ENCODE measurements at places on chromosomes 5 and 9.
A peak's percentile ranks its signal among the peaks of the same experiment; 100 is the strongest.

- peak; percentile 76 for DNase-seq
Observed at GRCh38 chr5:151825445-151825844, 53.7 kb downstream of the G3BP1 start.

DNA sequence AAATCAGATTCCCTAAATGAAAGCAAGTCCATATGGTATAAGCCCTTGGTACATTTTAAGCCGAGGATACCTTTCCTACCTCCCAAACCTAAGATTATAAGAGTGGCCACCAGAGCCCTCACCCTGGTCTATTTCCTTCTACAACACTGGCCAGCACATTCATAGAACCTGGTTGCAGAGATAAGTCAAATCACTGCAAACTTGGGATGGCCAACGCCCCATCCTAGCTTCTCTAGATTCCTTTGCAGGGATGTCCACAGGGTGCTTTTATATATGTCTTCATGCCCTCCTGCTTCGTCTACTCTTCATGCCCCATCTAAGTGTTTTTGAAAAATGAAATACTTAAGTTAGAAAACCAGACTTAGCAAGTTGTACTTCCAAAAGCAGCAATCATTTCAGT lies 41.8 kb downstream of the SH3RF2 start:
- no peak for DNase-seq

- DNase-seq = no peak
Observed at GRCh38 chr9:4380406-4380805, 80.5 kb upstream of the GLIS3 start.

DNA sequence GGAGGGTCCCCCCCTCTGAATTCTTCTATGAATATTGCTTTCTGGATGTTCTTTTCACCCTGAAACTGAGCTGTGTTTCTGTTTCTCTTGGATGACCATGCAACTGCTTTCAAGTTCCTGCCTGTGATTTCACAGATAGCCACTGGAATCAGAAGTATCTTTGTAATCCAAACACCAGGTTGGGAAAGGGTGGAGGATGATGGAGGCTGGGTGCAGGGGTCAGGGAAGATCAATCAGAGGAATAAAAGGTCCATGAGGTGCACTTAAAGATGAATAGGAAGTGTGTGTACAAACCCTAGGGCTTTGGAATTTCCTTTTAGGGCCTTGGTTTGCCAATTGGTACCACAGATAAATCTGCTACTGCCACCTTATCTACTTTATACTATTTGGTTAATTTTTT lies 68.2 kb upstream of the AGXT2 start:
- DNase-seq = no peak

DNA sequence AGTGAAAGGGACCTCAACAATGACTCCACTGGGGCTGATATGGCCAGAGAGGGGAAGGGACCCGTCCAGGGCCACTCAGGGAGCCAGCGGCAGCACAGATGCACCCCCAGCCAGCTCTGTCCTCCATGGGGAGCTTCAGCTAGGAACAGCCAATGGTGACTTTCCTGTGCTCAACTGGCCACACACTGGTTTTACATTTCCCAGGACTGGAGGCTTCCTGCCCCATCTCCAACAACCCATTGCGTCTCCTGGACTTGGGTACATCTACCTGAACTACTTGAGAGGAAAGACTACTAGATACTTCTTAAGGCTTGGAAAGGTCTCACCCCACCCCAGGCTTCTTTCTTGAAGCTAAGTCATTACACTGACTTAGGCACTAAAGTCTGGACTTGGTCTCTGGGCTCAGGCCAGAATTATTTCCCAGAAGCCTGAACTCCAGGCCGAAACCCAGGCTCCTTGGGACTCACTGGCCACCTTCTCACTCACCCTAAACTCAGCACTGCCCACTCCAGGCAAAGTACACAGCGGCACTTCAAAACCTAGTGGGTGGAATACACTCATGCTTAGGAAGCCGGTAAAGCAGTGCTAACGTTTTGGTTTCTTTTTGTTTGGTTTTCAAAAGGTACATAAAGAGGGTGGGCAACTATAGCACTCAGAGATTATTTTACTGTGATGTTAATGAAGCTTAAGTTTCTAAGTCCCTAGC lies 1.5 kb downstream of the IGFBPL1 start:
- DNase-seq = no peak

- DNase-seq = peak; percentile 83
Observed at GRCh38 chr5:175246242-175246888, 197.6 kb downstream of the DRD1 start.

DNA sequence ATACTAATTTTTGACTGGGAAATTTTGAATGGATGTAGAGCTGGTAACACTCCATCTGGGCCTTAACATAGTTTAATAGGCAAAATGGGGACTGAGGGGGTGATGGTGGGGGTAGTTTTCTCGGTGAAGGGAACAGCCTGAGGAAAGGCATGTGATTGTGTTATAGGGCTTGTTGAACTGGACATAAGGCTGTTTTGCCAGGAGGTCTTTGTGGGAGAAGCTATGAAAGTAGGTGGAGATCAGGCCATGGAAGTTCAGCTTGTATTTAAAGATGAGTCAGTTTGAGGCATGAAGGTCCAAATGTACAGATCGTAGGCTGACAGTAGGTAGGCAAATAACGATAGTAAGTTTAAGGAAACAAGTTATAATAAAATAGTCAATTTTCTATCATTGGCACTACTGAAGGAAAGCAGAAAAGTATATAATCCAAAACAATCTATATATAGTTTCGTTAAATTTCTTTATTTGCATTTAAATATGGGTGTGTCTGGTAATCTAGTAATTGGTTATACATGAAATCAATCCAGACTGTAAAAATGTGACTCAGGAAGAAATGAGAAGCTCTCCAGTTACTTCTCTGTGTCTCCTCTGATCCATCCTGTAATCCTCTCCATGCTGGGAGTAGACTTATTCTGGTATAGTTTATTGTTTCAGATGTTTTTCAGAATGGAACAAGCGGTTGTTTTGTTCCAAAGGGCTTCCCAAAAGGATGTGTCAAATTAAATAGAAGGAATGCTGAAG lies 2.8 kb downstream of the CSNK1G3 start:
- no peak for DNase-seq

DNA sequence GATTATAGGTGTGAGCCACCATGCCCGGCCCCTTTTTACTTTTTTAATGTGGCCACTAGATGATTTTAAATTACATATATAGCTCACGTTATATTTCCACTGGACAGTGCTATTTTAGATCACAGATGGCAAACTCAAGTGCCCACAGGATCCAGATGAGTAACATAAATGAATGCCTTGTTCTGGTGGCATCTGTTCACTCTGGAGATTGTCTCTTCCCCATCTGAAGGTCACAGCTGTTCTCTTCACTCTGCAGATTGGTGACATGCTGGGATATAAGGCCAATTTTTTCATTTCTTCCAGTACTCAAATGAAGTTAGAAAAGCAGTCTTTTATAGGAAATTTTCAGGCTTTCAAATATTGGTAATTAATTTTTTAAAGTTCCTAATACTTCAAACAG lies 160.1 kb downstream of the DOCK8 start:
- DNase-seq = no peak

DNA sequence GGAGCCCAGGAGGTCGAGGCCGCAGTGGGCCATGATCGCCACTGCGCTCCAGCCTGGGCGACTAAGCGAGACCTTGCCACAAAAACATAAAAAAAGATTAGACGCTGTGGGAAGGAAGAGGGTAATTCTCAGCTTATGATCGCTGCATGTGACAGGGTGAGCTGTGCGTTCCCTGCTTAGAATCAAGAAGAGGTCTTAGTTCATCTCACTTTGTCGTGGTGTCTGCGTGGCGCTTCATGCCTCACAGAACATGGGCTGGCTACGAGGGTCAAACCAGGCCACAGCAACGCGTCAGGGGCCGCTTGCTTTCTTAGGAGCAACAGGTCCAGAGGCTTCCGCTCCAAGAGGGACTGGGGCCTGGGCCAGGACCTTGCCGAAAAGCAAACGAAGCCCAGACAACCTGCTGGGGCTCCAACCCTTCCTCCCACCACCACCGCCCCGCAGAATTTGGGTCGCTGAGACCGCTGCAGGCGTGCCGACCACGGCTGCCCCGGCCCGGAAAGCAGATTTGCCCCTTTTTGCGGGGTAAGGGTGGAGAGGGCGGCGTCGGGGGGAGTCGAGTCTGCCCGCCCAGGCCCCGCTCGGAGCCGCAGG lies 10.0 kb upstream of the GRIN1 start:
- no peak for DNase-seq

GRCh38 chr5:135437796-135438560 lies 9.2 kb downstream of the DCANP1 start:
- peak; percentile 86 for DNase-seq

DNA sequence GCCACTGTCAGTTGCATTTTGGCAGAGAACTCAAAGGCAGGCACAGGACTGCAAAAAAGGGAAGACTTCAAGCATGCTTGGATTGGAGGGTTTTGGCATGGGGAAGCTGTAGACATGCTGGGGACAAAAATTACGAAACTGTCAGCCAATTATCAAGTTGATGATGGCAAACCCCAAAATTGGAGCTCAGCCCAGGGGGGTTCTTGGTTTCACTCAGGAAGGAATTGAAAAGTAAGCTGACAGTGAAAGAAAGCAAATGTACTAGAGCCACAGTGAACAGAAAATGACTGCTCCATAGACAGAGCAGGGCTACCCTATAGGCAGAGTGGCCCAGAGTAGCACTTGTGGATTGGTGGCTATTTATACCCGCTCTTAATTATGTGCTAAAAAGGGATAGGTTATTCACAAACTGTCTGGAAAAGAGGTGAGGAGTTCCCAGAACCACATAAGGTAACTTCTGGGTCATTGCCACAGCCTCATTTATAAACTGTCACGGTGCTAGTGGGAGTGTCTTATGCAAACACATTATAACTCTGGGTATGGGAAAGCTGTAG lies 14.6 kb upstream of the CFAP95 start:
- DNase-seq = no peak

DNA sequence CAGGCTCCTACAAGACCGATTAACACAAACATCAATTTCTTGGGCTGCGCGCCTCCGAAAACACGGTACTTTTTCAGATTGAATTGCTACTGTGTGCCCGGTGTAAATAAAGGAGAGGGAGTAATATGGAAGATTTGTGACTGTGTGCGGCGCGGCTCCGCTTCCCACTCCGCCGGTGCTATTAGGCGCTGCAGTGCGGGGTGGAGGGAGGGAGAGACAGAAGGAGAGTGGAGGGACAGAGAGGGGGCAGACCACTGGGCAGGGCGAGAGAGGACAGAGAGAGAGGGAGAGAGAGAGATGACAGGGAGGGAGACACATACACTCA lies 24.7 kb upstream of the RNU6ATAC start:
- DNase-seq = no peak

GRCh38 chr9:107744873-107745272 lies 255.3 kb upstream of the KLF4 start:
- DNase-seq = no peak

DNA sequence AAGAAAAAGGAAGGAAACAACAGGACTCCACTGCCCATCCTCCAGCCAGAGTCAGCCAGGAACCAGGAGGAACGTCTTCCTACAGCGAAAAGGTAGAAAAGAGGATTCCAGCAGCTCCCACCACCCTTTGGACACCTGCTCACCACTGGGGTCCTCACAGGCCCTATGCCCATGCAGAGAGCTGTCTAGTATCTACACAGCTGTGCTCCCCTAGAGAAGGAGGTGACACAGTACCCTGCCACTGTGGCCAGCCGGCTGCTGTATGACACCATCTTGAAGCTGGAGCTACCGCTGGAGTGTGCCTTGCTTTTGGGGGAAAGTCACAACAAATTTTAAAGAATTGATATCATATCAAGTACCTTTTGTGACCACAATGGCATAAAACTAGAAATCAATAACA lies 92.6 kb downstream of the GTF3C4 start:
- DNase-seq = no peak

DNA sequence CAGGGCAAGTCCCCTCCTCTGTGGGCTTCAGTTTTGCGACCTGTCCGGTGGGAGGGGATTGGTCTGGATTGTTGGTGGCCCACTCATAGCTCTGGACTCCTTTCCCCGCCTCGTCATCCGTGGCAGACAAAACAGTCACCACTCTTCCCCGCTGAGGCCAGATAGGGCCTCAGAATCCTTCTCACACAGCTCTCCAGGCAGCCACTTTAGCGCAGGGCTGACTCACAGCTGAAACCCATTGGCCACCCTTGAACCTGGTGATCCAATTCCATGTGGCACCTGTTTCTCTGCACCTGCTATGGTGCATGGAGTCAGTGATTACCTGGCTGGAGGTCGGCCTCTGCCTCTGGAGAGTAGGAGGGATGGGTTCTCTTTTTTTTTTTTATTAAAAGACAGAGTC lies 15.8 kb upstream of the CACFD1 start:
- DNase-seq = no peak

DNA sequence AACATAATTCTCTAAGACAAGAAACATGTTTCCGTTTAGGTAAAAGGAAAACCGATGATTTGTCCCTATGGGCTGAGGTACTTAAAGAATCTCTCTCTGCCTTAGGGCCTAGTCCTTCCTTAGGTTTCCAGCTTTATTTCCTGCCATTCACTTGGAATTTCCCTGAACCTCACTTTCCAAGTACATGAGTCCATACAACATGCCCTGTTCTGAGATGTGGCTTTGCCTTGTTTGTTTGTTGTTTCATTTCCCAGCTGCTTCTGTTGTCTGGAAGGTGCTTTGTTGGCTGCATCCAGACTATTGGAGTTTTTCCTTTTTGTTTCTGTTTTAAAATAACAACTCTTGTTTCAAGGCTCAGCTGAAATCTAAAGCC lies 95.2 kb downstream of the ALDH1A1 start:
- no peak for DNase-seq

DNA sequence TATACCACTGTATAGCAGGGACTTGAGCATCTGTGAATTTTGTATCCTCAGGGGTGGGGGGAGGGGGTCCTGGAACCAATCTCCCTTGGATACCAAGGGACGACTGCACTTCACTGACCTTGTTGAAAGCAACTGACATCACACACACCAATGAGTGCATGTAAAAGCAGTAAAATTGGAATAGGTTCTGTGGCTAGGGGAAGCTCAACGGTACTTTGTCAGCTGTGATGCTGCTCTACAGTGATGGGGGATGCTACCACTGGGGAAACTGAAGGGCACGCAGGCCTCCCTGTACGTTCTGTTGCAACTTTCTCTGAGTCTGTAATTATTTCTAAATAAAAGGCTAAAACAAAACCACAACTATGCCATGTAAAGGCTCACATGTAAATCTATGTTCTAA lies 47.0 kb upstream of the RETREG1 start:
- no peak for DNase-seq

DNA sequence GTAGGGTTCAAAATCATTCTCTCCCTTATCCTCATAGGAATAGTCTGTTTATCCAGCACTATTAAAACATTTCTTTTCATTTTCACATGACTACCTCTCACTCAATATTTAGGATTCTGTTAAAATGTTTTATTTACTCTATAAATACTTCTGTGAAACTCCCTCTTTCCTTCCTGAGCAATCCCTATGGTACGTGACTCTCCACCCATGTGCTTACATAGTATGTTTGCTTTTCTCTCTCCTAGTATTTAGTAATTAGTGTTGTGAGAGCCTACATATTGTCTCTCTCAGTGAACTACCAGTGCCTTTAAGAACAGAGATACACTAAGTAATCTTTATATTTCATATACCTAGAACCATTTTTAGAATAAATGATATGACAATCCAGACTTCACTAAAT lies 46.0 kb downstream of the PTPRD start:
- DNase-seq = no peak

- DNase-seq = no peak
Observed at GRCh38 chr5:18141222-18141621, 507.0 kb downstream of the TAF11L14 start.

Data from fibroblast of gingiva (primary cell).